ENCODE measurements at places on chromosomes 7 and 10.

DNA sequence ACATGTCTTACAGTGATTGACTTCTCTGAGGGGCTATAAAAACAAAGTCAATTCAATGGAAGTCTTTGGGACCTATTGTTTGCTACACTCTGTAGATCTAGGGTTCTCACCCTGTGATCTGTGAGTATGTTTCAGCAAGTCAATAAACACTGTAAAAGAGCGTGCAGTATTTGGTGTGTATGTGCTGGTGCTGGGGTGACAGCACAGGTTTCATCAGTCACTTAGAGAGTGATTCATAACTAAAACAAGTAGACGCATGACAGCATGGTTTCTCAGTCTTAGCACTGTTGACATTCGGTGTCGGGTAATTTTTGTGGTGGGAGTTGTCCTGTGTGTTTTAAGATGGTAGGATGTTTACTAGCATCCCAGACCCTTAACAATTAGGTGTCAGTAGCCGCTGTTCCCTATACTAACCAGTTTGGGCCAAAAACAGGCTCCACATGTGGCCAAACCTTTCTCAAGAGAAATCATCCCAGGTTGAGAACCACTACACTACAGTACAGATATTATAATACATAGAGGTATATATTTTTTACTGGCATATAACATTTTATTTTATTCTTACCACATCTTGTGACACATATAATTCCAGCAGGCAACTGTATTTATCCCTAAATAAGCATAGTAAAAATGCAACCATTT, 411.8 kb downstream of the ARL4A start:
- DNase-seq = no peak

GRCh38 chr7:69515495-69516212, 82.6 kb upstream of the AUTS2 start:
- no peak for DNase-seq

DNA sequence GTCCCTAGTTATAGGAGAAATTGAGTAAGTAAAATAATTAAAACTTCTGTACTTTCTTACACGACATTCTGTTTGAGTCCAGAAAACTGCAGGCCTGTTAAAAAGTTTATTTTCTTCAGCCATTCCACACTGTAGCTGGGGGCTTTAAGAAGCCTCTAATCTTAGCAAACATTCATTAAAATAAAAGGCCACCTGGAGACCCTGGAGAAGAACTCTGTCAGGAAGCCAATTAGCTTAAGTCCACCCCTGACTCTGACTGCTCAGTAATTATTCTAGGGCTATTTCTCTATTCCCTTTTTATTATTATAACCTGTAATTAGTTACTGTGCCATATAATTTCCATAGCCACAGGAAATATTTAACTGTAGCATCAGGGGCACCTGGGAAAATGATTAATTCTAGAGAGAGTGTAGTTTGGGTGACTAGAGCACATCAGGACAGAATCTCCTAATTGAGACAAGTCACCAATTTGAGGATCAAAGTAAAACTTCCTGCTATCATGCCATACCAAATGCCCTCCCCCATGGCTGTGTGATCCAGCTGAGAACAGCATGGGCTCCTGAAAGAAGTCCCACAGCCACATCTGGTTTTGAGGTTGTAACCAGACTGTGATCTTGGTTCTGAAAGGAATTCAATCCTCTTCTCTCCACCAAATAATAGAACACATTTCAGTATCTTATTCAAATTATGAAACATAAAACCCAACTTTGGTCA, 1302.3 kb downstream of the XPNPEP1 start:
- peak; percentile 42 for DNase-seq

DNA sequence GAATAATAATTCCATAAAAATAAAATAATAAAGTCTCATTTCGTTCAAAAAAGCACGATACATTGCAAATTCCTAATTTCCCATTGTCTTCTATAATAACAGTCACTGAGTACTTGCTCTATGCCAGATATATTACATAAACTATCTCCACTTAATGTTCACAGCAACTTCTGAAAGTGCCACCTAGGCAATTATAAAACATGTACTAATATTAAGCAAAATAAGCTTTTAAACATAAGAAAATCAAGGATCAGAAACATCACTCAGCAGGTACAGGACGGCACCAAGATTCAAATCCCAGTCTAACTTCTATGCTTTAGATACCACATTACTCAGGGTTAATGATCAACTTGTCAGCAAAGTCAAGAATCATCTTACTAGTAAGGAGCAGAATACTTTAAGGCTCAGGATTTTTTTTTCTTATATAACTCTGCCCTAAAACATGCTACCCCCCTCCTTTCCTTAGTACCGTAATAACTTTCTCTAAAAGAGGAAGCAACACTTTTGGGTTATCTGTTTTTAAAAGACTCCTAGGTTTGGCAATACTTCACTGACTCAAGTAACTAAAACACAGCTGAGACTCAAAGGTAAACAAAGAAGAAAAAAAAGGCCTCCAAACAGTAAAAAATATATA, 51.3 kb downstream of the USP6NL start:
- no peak for DNase-seq

- no peak for DNase-seq
Measured at GRCh38 chr10:100448951-100449350, 13.9 kb upstream of the WNT8B start.

- no peak for DNase-seq
Measured at GRCh38 chr7:71625545-71625944, 493.6 kb downstream of the GALNT17 start.

DNA sequence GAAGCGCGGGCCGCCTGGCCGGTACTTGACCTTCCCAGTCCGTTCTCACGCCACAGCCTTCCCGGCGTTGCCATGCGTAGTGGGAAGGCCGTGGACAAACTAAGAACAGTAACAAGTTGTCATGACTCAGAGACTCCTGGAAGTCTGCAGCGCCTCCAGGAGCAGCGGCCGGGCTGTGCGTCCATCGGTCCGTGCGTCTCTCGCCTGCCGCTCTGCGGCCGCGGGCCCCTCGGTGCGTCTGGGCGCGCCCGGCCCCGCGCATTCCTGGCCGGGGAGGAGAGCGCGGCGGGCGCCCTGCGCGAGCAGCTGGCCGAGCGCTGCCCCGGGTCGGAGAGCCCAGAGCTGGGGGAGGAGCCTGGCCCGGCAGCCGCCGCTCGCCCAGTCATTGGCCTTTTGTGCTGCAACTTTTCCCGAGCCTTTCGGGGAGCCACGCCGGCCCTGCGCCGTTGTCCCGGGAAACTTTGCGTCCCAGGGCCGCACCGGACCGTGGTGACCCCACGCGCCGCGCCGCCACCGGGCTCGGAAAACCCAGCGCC, 123.7 kb downstream of the TACC2 start:
- no peak for DNase-seq

DNA sequence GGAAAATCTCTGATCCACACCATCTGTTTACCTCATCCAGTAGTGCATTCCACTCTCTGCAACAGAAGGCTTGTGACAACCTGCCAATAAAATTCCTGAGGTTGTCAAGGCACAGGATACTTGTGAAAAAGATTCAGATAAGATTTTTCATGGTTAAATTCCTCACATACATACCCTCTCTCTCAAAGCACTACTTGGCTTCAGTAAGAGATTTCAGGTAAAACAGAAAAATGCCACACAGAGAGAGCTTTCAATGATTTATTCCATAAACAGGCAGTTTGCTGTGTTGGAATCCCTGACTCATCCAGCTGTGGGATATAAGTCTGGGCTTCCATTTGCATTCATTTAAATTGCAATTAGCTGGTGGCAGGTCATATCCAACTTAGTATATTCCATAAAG, 99.7 kb upstream of the CAV2 start:
- no peak for DNase-seq

- no peak for DNase-seq
Measured at GRCh38 chr7:131642429-131642828, 86.0 kb upstream of the PODXL start.

GRCh38 chr10:93435621-93436397, 46.3 kb downstream of the MYOF start:
- no peak for DNase-seq

- no peak for DNase-seq
Measured at GRCh38 chr7:147646568-147646967, 944.0 kb upstream of the C7orf33 start.

DNA sequence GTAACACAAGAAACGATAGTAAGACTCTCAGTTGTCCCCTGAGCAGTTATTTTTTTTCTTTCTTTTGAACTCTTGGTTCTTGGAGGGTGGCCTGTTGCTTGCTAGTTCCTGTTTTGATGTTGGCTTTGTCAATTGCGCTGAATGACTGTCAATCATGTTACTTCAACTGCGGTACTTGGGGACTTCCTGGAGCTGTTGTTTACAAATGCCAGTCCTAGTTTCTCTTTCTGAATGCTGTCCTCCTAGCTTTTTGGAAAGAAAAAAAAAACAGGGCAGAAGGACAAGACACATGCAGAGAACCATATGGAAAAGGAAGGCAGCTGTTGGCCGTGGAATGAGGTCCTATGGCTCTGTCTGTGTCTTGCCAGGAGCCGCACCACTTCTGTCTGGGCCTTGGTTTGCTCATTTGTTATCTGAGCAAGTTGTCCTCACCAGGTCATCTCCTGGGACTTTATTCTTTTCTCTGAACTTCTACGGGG, 7.0 kb upstream of the PDCD4 start:
- no peak for DNase-seq

- DNase-seq = peak; percentile 33
Measured at GRCh38 chr7:27168265-27168947, 3.1 kb upstream of the HOXA9 start.

DNA sequence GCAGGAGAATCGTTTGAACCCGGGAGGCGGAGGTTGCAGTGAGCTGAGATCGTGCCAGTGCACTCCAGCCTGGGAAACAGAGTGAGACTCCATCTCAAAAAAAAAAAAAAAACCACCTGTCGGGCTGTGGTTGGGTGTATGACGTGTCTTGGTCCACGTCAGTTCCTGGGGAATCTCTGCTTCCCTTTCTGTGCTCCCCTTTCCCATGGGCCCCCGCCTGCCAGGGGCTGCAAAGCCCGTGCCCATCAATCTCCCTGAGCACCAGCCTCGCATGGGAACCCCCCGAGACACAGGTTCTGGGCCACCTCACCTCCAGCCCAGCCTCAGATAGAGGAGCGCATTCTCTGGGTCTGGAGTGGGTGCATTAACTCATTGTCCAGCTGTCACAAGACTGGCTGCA, 2.3 kb upstream of the SH2B2 start:
- DNase-seq = no peak

DNA sequence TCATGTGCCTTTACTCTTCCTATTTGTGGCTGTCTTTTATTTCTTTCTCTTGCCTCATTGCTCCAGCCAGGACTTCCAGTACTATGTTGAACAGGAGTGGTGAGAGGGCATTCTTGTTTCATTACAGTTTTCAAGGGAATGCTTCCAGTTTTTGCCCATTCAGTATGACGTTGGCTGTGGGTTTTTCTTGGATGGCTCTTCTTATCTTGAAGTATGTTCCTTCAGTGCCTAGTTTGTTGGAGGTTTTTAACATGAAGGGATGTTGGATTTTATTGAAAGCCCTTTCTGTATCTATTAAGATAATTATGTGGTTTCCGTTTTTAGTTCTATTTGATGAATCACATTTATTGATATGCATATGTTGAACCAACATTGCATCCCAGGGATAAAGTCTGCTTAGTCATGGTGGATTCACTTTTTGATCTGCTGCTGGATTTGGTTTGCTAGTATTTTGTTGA, 96.8 kb downstream of the GLCCI1 start:
- no peak for DNase-seq

GRCh38 chr7:93016681-93017381, 100.9 kb downstream of the SAMD9 start:
- no peak for DNase-seq

GRCh38 chr10:90089719-90090118, 388.3 kb downstream of the KIF20B start:
- DNase-seq = no peak

DNA sequence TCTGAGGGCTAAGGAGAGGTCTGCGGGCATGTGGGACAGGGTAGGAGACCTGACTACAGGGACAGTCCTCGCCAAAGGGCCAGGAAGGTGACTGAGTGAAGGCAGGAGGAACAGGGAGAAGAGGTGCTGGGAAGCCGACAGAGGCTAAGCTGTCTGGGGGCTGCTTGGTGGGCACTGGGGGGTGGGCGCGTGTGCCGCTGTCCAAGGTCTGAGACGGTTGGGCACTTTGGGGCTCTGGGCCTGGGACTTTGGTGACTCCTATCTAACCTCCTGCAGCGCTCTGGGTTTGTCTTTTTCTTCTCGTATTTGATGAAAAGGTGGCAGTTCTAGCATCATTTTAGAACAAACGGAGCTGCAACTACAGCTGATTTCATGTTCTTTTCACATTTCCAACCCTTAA, 141.5 kb downstream of the C10orf105 start:
- DNase-seq = no peak

DNA sequence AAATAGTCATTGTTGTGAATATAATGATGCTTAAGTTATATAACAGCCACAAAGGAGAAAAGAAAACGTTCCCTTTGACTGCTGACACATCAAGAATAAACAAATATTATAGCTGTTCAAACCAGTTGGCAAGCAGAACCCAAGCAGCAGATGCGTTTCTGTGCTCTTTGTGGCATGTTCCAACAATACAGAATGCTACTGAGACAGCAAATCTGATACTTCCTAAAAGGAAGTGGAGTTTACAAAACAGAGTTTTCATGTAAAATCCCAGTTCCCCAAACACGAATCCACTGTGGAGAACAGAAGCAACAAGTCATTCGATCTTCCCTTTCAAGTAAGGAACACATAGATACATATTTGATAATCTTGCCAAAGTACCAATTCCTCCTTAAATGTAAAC, 170.9 kb upstream of the ASAH2 start:
- DNase-seq = peak; percentile 1

GRCh38 chr10:49497358-49497757, 41.6 kb downstream of the ERCC6 start:
- no peak for DNase-seq

- no peak for DNase-seq
Measured at GRCh38 chr7:38975944-38976392, 1.7 kb upstream of the POU6F2 start.

DNA sequence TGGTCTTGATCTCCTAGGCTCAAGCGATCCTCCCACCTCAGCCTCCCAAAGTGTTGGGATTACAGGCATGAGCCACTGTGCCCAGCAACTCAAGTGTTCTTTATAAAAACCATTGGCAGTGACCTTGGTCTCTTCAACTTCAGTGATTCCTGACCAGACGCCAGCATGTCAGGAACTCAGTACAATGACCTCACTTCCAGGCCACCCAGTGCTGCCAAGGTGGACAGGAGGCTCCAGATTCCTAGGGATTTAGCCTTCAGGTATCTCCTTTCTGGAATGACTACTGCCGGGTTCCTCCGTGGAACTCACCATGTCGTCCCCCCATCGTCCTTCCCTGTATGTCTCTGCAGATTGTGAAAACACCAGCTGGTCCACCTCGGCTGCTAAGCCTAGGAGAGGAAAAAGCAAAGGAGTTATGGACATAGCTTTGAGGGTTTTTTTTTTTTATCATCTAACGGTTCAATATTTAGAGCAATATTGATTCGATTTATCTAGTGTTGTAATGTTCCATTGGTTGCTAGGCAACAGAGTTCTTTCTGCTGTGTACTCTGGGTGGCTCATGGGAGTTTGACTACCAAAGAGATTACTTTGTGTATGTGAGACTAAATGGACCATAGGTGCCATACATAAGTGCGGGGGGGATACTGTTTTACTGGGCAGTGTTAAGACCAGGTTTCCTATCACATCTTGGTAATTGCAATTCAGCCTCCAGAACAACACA, 425.8 kb upstream of the AUTS2 start:
- peak; percentile 17 for DNase-seq

GRCh38 chr7:152674860-152675758, 832 bp downstream of the XRCC2 start:
- peak; percentile 94 for DNase-seq

GRCh38 chr10:655184-655583, 34.3 kb downstream of the DIP2C start:
- no peak for DNase-seq

- peak; percentile 20 for DNase-seq
Measured at GRCh38 chr10:61901829-61902444, 438 bp downstream of the ARID5B start.

GRCh38 chr7:157540020-157540419, 203.2 kb downstream of the DNAJB6 start:
- DNase-seq = no peak
